Occipital lobe (tissue), 3 donors: ENCODE measurements at places on chromosomes 6 and 20.

DNA sequence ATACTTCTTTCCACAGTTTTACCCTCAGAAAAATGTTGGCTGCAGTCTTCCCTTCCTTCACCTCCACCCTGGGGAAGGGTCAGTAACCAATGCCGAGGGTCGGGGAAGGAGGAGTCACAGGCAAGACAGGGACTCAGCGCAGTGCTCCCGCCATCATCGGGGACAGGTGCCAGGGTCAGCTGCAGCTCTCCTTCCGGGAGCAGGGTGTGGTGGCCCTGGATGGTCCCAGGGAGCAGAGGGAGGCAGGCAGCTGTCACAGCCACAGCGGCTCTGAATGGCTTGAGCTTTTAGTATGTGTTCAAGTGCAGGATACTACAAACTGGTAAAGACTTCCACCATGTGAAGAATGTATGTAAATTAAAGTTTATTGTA lies 26.0 kb upstream of the PI16 start:
- DNase-seq, result no peak

- DNase-seq, result no peak
Measured at GRCh38 chr6:72930556-72931132, 294.7 kb downstream of the KHDC1L start.

DNA sequence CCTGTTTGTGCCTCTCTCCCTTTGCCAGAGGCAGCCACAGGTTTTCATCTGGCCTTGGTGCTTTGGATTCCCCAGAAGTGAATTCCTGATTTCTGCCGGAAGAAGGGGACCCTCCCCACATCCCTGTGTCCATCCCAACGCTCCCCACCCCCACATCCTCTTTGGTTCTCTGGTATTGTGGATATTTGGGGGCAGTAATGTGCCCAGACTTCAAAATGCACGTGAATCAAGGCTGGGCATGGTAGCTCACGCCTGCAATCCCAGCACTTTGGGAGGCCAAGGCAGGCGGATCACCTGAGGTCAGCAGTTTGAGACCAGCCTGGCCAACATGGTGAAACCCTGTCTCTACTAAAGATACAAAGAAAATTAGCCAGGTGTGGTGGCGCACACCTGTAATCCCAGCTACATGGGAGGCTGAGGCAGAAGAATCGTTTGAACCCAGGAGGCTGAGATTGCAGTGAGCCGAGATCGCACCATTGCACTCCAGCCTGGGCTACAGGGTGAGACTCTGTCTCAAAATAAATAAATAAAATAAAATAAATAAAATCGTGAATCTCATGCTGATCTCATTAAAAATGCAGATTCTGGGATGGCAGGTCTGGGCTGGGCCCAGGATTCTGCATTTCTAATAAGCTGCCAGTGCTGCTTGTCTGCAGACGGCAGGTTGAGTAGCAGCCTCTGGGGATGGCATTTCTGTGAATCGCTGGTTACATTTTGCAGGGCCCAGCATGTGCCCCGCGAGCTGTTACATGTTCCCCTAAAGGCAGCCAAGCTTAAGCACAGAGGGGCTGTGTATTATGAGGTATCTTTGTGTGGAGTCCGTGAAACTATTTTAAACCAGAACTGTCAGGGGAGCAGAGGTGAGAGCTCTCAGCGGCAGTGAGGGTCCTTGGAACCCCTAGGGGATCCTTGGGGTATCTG lies 49.0 kb downstream of the SYNJ2 start:
- no peak for DNase-seq

- peak; percentile 82 for DNase-seq
Measured at GRCh38 chr20:10171864-10172751, 46.5 kb upstream of the SNAP25 start.

GRCh38 chr6:24887545-24888140 lies 48.1 kb downstream of the RIPOR2 start:
- no peak for DNase-seq

DNA sequence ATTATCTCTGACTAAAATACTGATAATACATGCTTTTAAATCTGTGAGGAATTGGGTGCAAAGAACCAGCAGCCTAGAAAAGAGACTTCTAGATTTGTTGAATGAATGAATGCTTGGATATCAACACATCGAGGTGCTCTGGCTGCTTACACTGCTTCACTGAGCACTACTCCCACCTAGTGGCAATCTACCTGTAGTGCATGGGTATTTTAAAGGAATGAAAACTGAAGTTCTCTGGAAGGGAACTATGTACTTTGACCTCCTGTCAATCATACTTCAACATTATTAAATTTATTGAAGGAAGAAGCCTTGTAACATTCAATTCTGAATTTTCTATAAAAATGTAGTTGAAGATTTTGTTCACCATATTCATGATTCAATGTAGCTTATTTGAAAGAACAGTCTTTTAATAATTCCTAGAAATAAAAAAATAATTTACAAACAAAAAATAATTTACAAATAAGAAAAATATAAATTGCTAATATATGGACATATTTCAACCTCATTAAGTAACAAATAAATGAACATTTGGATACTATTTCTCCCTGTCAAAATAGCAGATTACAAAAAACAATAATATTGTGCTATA lies 111.2 kb upstream of the MMS22L start:
- DNase-seq, result peak; percentile 1

GRCh38 chr6:35091346-35092083 lies 49.6 kb downstream of the TCP11 start:
- no peak for DNase-seq

DNA sequence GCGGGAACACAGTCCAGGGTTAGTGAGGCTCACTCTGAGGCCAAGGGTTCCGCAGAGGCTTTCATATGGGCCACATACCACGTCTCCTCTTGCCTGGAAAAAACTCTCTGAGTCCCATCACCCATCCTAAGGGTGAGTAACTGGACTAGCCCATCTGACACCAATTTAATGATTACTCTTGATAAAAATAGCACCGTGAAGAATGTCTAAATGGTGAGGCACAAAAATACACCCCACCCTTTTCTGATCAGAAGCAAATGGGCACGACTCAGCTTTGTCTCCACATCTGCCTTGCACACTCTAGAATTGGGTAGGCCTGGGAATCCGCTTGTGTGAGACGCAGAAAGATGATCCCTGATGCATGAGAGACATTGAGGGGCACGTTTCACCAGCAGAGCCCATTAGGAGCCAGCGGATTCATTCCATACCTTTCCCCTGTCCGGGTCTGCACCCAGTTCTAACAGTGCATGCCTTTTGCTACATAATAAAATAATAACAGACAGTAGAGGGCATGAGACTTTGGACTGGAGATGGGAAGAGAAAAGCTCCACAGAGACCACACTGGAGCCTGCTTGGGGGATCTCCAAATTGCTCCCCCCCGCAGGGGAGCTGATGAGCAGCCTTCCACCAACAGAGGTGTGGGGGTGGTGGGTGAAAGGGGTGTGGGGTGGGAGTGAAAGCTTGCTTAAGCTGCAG lies 110.0 kb upstream of the KCNK16 start:
- DNase-seq, result no peak

- DNase-seq, result no peak
Measured at GRCh38 chr20:15511551-15511950, 1061.7 kb downstream of the KIF16B start.

DNA sequence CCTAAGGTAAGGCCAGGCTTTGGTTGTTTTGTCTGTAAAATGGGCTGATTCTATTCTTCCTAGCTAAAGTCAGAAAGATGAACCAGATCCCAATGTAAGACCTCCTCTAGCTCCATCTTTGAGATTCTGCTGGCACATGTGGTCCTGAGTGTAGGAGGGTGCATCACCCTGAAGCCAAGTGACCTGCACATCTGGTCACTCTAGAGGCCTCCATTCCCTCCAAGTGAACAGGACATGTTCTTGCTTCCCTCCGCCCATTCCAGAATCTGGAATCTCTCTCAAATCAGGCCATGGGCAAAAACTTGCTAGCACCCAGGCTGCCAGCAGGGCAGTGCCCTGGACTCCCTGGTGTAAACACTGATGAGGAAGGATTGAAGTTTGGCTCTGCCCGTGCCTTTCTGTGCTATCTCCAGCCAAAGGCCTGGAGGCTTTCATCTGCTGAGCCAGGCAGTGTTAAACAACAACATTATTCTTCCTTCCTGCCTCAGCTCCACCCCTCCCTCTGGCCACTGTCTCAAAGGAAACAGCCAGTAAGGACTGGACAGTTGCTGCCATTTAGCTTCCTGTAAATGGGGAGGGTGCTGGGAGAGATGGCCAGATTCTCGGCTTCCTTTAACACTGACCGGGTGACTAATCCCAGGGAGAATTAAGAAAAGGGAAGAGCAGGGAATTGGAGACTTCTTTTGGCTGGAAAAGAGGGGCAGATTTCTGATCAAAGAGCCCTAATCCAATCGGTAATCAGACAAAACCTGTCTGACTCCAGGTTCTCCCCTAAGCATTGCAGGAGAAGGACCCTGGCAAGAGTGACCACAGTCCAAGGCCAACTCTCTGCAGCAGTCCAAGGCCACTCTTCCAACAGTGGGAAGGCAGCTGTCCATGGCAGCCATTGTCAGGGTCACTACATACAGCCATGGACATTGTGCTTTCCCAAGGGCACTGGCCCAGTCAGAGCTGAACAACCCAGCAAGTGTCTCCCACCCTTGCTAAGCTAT lies 19.5 kb upstream of the ADGRF1 start:
- DNase-seq, result no peak

DNA sequence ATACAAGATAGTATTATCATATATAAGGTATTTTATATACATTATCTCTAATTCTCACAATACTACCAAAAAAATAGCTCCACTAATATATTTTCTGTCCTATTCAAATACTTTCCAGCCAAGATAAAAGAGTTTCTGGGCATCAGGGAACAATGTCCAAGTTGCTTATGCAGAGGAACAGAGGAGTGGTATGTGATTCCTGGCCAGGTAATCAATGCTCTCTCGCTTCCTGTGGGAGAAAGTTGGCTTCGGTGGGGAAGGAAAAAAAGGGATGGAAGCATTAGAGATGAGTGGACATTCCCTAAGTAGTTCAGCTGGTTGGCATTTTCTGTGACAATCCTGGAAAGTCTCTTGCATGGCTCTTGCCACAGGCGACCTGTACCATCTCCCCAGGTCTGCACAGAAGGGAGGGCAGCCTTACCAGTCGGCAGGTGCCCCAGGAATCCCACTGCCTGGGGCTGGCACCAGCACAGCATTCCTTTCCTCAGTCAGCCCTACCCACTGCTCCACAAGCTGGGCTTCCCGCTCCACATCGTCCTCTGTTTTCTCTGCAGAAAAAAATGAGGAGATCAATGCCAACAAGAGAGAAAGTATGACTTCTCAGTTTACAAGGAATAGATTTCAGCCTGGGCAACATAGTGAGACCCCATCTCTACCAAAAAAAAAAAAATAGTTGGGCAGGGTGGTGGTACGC lies 78.5 kb upstream of the NUP153 start:
- DNase-seq, result no peak

- no peak for DNase-seq
Measured at GRCh38 chr6:154513601-154514320, 3.3 kb upstream of the CNKSR3 start.

DNA sequence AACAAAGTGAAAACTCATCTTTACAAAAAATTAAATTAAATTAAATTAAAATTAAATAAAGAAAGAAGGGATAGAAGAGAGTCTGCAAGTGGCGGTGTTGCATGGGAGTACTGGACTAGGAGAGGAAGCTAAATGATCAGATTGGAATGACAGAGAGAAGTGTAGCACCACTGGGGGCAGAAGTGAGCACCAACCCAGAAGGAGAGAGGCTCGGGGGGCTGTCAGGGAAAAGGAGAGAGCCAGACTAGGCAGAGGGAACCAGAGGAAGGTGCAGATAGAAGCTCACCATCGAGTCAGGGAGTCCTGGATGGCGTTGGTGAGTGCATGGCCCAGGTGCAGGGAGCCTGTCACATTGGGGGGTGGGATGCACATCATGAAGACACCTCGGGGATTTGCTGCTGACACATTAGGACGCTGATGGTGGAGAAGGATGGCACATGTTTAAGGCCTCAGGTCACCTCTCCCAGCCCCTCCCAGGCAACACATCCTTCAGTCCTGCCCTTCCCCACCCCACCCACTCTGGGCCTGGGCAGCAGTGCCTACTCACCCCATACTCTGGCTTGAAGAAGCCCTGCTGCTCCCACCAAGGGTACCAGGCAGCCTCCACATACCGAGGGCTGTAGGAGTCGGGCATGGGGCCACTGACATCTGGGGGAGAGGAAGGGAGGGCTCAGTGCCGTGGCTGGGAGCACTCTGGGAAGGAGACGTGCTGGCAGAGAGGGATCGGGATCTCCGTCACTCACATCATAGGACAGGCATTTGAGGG lies 4.0 kb downstream of the VARS1 start:
- no peak for DNase-seq

DNA sequence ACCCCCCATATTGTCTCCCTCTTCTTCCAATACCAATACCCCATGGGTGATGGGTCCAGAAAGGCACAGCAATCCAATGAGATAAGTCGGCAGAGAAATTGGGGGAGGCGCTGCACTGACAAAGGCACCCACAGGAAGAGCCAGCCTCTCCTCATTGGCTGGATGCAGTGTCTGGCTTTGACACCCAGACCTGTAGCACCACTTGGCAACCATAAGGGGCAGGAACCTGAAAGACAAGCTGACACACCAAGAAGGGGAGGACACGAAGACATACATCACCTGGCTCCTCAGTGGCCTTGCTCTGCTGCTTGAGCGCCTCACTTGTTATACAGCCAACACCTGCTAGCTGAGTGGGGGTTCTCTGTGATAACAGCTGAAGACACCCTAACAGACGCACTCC lies 19.4 kb upstream of the SLC4A11 start:
- no peak for DNase-seq

DNA sequence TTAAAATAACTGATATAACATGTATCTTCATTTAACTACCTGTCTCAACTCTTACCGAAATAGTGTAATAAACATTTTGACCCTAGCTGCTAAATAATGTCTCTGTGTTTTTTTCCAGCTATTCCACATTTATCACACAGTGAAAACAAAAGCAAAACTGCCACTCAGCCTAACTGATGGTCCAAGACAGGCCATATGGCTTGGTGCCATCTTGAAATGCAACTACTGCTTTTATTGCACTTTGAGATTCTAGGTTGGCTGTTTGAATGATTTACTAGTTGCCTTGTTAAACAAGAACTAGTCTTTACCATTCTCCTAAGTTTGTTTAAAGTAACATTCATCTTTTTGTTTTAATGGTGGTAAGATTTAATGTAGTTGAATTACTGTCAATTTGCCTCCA lies 739.8 kb downstream of the TFAP2A start:
- DNase-seq, result no peak

DNA sequence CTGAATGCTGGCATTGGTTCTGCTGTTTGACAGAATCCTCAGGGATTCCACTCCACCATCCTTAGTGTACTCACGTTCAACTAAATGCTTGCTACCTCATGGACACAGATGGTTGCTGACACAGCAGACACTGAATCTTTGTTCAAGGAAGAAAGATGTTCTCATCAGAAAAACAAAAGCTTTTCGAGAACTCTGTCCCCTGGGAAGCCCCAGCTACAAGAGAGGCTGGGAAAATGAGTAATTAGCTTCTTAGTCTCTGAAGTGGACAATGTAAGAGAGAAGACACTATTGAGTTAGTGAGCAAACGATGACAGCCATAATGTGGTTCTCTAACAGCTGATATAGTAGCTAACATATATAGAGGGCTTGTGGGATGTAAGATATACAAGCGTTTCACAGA lies 30.9 kb upstream of the ENPP5 start:
- no peak for DNase-seq
